ENCODE measurements at places on chromosomes 12 and 14. TPM values are rescaled to one million over a fixed set of nuclear protein-coding genes. Genes with fewer than 3 reads are reported as not detected.

- no peak for DNase-seq
Observed at GRCh38 chr12:1925684-1926006, 7.2 kb upstream of the CACNA2D4 start.

RALGAPA1 gene
- 50.9 TPM for total RNA-seq

DNA sequence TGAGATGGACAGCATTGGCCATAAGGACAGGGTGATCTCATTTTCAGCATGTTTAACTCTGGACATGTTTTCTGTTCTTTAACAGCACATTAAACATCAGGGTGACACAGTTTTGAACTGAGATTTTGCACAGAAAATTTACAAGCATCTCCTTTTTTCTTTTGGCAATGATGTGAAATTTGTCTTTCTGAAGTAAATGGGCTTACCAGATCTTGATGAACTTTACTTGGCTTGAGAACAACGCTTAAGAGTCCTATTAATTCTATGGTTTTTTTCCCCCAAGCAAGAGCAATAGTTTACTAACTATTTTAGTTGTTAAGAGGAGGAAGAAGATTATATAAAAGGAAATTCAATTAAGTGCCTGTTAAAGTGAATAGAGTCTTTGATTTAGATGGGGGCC is 491.0 kb downstream of the SNAPC1 start:
- DNase-seq, result no peak

- DNase-seq, result no peak
Observed at GRCh38 chr12:119369907-119370546, 35.5 kb downstream of the CCDC60 start.

DNA sequence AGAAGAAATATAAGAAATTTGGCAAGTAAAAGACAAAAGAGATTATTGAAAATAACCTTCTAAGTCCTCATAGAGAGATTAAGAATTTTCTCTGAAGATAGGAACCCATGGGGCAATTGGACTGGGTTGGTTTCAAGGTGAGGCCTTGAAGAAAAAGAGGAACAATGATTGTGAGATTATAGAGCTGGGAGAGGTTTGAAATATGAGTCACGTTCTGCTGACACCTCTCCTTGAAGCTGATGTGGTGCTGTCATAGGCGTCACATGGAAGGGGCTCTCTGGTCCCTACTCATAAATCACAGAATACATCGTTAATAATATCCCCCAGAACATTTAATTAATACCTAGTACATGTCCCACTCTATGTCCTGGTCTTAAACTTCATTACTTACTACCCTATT is 227.6 kb upstream of the PDE3A start:
- DNase-seq, result no peak

- no peak for DNase-seq
Observed at GRCh38 chr12:124568431-124569374, 1.3 kb upstream of the NCOR2 start.

DNA sequence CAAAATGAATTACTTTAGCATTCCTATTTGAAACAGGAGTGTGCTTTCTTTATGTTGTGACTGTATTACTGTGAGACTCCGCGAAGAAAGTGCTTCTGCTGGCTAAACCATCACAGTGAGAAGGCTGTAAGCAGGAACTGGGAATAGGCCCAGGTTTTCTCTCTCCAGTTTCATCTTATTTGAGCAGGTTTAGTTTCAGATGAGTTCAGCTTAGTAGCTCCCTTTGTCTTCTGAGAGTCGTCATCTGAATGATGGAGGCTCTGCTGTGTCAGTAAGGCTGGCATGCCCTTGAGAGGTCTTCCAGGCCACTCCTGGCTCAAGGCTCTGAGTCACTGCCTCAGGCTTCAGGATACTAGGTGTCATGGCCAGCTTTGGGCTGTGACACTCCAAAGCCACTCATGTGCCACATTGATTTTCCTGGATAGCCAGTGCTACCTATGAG is 205.6 kb upstream of the RGS6 start:
- DNase-seq, result no peak

Data from omental fat pad (tissue), 4 donors.